Right ventricle myocardium inferior (tissue), 1 donor: ENCODE measurements at places on chromosomes 3 and 15. TPM values are rescaled to one million over a fixed set of nuclear protein-coding genes. Genes with fewer than 3 reads are reported as not detected.

GRCh38 chr3:30826531-30826942, 67.9 kb downstream of the GADL1 start:
- no peak for DNase-seq

DNA sequence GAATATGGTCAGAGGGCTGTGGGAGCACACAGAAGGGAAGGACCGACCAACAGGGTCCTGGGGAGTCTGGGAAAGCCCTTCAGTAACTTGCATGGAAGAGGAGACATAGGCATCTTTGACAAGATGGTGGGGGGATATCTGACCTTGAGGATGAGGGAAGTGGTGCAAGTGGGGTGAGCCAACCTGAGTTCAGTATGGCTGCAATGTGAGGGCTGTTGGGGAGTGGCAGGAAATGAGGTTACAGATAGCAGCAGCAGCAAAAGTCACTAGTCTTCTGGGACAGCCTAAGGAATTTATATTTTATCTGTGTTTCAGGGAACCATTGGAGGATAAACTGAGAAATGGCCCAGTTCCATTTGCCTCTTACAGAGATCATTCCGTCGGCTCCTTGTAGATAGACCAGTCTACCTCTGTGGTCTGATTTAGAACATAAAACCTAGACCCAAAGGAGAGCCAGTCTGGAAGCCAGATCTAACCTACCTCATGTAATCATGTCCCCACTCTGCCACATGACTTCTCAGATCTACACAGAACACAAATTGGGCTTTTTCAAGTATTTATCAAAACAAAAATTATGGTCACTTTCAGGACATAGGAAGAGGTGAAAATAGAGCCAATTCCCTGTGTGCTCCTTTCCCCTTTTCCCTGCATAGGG, 75.6 kb downstream of the ST6GAL1 start:
- no peak for DNase-seq

- DNase-seq, result no peak
Observed at GRCh38 chr15:47872869-47873432, 155.6 kb downstream of the SEMA6D start.

- DNase-seq, result no peak
Observed at GRCh38 chr3:4218456-4219226, 84.5 kb upstream of the SETMAR start.

C3orf22 gene
- not detected for total RNA-seq
